Renal cortical epithelial cell (primary cell): ENCODE measurements at places on chromosomes 2 and 18.
A peak's percentile ranks its signal among the peaks of the same experiment; 100 is the strongest.

DNA sequence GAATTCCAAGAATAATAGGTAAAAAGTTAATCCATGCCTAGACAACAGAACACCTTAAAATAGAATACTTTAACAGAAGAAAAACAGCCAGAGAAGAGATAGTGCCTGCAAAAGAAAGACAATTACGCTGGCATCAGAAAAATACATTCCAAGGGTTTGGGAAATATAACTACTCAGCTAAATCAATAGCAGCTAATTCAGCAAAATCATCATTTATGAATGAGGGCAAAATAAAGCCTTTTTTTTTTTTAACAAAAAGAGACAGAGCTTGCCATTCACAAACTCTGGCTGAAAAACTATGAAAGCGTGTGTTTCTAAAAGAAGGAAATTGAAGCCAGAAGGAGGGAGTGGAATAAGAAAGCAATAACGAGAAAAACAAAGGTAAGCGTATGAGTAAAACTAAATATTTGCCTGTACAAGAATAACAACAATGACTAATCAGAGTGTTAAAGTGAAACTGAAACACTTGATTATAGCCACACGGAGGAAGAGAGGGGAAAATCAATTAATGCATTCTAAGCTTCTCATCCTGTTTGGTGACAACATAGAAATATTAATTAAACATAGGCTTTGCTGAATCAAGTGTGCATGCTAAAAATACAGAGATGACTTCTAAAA lies 90.2 kb downstream of the EHD3 start:
- peak; percentile 65 for DNase-seq

DNA sequence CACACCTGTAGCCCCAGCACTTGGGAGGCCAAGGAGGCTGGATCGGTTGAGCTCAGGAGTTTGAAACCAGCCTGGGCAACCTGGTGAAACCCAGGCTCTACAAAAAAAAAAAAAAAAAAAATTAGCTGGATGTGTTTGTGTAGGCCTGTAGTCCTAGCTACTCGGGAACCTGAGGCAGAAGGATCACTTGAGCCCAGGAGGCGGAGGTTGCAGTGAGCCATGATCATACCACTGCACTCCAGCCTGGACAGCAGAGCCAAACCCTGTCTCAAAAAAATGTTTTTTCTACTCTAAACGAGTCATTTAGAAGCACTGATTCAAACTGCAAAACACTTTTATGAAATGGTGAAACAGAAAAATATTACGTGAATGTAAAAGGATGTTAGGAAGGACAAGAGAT lies 69.1 kb upstream of the SLC39A10 start:
- no peak for DNase-seq

GRCh38 chr2:177264693-177265587 lies at the start of gene NFE2L2:
NFE2L2 (minus strand) TSS chr2:177264727; CDS start chr2:177264576, 151 bp downstream.
- DNase-seq: peak; percentile 74

- DNase-seq: no peak
Observed at GRCh38 chr2:207129821-207130220, 35.9 kb downstream of the KLF7 start.

DNA sequence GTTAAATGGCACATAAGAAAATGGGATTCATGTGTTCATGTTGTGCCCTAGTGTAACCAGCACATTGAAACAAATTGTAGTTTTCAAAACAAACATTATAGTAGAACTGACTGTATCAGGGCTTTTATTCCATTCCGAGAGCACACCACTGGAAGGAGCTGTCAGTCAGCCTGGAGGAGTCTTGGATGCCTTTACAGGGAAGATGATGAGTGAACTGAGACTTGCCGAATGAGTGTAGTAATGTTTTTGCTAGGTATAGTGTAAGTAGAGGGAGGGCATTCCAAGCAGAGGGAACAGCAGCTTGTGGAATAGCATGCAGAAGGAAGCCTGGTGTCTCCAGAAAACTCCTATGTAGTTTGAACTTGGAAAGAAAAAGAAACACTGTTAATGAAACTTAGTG lies 183.5 kb downstream of the MCFD2 start:
- no peak for DNase-seq

DNA sequence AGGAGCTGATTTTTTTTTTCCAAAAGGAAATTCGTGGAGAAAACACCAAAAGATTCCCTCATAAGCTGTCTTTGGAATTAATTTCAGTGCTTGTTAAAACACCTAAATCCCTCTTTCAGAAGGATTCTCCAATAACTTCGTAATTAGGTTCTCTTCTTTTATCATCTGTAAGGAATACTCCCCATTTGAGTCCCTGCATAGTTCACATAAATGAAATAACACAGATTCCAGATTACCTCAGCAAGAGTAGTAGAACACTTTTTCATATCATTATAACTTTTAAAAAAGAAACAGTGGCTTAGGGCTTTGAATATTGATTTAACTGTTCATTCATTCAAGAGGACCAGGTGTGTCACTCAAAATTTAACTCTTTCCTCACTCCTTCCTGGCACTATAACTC lies 55.5 kb downstream of the ARHGAP28 start:
- peak; percentile 18 for DNase-seq

DNA sequence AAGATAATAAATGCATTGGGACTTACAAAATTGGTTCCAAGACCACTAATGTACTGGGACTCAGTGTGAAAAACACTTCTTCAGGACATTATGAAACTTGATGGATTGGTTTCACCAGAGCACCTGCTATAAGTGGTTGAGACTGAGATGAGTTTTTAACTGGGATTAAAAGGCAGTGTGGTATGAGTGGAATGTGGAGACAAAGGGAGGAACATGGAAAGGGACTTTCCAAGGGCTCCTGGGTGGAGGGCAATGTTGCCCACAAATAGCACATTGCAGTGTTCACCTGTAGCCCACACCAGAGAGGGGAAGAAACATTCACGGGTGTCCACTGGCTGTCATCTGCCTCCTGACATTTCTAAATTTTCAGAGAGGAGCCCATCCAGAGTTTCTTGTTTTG lies 253.3 kb upstream of the TANK start:
- peak; percentile 72 for DNase-seq

DNA sequence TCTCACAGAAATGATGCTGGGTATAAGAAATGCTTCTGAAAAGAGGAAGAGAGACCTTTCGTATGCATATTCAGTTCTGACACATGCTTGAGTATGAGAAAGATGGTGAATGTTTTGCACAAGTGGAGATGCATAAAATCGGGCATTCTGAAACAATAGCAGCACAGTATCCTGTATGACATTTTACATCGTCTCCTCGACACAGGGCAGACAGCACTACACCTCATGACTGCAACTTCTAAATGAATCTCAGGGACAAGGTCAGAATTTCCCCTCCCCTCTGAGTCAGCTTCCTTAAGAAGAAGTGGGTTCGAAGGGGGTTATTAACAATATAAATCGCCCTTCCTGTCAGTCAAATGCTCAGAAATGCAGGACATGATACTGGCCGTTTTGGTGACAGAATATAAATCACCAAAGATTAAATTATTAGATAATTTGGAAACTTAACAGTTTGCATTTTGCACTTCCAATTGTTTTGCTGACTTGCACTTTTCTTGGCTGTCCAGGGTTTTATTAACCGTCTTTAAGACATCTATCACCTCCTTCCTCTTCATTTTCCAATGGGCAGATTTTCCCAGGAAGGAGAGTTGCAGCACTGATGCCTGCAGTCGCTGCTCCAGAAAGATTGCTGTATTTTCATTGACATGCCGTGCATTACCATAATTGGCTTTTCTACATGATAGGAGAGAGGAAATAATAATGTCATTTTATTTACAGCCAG lies 57.2 kb downstream of the TSHZ1 start:
- no peak for DNase-seq

DNA sequence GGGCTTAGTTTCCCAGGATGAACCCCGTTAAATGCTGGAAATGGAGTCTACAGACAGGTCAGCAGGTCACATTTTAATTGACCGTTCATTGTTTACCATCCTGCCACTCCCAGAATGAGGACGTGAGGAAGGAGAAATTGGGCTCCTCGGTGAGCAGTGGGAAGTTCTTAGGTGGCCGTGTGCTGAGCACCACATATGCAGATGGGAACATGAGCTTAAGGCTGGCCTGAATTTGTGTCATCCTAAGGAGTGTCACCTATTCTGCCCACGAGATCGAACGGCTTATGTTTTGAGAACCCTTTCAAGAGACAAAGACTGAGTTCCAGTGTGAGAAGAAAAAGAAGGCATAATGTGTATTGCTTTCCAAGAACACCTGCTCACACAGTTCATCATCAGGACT lies 234.4 kb upstream of the PXDN start:
- no peak for DNase-seq

GRCh38 chr18:77894060-77894459 lies 644.4 kb downstream of the GALR1 start:
- no peak for DNase-seq

DNA sequence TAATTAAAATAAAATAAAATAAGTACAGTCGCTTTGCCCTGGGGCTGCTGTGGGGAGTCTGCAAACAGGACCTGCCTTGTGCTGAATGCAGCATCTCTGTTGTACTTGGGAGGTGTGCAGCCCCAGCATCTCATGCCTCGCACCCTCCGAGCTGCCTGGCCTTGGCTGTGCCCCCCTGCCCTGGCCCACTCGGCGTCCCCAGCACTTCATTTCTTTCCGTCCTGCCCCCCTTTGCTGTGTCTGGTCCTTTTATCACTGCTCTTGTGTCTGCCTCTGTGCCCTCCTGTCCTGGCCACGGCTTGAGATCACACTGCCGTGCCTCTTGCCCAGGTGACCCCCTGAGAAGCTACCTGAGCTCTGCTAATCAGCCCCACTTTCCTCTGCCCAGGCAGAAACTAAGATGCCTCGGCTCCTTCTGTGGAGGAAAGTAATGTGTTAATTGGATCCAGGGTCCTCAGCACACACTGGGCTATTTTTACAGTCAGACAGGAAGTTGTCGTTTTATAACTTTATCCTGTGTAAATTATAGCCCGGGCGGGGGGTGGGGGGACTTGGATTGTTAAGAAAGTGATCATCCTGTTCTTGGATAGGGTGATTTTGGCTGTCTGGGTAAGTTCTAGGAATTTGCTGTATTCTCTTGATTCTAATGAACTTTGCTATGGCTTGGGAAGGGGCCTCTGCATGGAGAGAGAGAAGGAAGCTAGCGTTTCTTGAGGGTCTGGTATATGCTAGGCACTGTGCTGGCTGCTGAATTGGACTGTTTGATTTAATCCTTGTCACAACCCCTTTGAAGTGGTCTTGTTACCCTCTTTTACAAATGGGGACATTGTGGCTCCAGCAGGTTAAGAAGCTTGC lies 69.4 kb downstream of the AGAP1 start:
- DNase-seq: no peak

DNA sequence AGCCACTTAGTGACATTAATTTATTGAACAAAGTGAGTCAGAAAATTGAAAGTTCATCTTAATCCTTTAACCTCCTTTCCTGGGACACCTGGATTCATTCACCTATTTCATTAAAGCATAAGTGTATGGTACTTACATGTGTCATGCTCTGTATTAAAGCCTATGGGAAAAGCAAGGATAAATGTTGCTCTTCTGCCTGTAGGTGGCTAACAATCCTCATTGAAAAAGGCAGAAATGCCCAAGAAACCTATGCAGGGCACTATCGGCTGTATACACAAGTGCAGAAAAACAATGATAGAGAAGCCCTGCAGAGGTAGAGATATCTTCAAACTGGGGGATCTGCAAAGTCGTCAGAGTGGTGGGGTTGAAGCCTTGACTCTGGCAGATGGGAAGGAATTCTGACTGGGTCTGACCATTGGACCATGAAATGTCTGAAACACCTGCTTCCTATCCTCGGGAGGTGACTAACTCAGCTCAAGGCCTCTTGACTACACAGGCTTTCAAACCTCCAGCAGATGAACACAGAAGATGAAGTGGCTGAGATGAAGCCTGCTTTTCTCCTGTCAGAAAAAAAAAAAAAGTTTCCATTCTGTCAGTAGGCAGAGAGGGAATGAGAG lies 83.1 kb downstream of the DCC start:
- DNase-seq: peak; percentile 6

GRCh38 chr2:85959826-85960225 lies 71.0 kb upstream of the ST3GAL5 start:
- DNase-seq: no peak

DNA sequence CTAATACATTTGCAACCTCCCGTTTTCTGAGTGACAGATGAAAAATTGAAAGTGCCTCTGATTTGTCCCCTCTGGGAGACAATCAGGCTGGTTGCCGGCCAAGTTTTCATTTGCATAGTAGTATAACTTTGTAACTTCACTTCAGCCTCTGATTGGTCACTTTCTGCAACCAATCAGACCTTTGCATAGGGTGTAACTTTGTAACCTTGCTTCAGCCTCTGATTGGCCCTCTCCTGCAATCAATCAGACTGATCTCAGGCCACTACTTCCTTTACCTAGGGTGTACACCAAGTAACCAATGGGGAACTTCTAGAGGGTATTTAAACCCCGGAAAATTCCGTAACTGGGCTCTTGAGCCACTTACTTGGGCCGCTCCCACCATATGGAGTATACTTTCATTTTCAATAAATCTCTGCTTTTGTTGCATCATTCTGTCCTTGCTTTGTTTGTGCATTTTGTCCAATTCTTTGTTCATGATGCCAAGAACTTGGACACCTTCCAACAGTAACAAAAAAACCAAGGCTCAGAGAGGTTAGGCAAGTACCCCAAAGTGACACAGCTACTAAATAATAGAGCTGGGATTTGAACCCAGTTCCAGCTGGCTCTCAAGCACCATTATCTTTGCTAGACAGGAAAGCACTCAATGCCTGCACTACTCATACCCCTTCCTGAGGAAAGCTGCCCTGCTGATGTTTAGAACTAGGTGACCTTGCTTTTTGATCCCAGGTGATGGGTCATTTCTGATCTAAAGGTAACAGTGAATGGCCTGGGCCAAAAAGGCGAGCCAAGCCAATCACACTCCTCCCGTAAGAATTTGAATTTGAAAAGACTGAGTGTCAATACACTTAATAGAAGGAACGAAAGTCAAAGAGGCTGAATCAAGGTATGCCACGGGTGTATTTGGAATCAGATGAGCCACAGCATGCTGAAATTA lies 10.9 kb upstream of the MYOM1 start:
- no peak for DNase-seq
